ENCODE measurements at places on chromosomes 6 and 20. TPM values are rescaled to one million over a fixed set of nuclear protein-coding genes. Genes with fewer than 3 reads are reported as not detected.

CD40 gene
- total RNA-seq, result 1.5 TPM

GRCh38 chr6:21752054-21752811 lies 158.7 kb downstream of the SOX4 start:
- DNase-seq, result no peak

- no peak for DNase-seq
These were observed 78.6 kb downstream of the GCLC start for GRCh38 chr6:53466257-53466656.

GRCh38 chr6:53192682-53193188 lies 44.1 kb upstream of the GCM1 start:
- no peak for DNase-seq

GRCh38 chr6:701215-701614 lies 8.3 kb upstream of the EXOC2 start:
- DNase-seq, result no peak

DNA sequence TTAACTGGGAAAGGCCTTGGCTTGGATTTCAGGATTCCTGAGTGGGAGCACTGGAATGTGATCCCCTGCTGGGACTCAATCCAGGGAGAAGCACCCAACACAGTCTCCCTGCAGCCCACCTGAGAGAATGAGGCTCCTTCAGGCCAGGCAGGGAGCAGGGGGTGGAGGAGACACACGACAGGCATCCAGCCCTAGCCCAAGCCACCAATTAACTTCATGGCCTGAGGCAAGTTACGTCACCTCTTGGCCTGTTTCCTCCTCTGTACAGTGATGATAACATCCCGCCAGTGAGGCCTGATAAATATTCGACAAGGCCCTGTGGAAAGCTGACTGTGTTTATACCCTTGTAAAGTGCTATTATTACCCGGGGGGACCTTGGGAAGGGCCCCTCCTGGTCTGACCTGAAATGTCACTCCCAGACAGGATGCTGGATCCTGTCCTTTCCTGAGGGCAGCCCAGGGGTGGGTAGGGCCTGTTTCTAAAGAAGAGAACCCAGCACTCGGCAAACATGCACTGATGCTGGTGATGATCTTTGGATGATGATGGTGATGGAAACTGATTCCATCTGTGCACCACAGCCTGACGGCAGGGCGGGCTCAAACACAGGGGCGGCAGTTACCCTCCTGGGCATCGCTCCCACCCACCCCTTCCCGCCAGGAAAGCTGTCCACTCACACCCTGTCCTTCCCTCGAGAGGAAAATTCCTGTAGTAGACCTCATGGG lies 12.4 kb downstream of the FRS3 start:
- DNase-seq, result no peak

CYP39A1 gene
- total RNA-seq, result not detected

DNA sequence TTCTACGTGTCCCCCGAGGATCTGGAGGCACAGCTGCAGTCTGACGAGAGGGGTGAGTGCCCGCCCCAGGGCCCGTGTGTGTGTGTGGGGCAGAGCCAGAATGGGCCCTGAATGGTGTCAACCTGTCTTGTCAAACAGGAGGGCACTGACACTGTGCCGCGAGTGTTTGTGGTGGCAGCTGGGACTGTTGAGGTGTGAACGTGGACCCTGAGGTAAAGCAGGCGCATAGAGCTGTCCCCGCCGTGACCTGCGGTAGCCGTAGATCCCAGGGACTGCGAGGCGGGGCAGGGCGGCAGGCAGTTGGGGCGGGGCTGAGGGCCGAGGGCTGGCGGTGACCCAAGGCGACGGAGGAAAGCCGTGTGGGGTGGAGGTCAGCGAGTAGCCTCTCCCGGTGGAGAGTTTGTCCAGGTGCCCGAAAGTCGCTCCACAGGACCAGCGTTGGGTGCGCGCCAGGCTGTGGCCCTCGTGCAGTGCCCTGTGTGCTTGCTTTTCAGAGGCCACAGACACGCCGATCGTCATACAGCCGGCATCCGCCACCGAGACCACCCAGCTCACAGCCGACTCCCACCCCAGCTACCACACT lies 25.2 kb downstream of the UCKL1 start:
- DNase-seq, result no peak

ABHD16B gene
- total RNA-seq, result not detected

TOX2 gene
- total RNA-seq, result 1.9 TPM

GRCh38 chr6:25107218-25107617 lies 171.5 kb upstream of the RIPOR2 start:
- no peak for DNase-seq

DNA sequence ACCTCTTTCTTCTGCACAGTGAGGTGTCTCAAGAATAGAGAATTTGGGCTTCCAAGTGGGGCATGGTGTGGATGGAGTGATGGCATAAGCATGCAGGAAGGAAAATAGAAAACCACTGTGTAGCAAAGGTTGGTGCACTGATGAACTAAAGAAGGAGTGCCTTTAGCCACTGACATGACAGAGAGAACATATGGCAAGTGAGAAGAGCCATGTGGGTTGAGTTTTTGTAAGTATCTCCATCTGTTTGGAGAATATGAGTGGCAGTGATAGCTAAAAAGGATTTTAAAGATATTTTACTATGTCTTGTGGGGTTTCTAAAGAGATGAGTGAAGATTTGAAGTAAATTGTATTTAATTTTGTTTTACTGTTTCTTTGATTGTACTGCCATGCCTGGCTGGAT lies 160.5 kb upstream of the GRIK2 start:
- no peak for DNase-seq

DNA sequence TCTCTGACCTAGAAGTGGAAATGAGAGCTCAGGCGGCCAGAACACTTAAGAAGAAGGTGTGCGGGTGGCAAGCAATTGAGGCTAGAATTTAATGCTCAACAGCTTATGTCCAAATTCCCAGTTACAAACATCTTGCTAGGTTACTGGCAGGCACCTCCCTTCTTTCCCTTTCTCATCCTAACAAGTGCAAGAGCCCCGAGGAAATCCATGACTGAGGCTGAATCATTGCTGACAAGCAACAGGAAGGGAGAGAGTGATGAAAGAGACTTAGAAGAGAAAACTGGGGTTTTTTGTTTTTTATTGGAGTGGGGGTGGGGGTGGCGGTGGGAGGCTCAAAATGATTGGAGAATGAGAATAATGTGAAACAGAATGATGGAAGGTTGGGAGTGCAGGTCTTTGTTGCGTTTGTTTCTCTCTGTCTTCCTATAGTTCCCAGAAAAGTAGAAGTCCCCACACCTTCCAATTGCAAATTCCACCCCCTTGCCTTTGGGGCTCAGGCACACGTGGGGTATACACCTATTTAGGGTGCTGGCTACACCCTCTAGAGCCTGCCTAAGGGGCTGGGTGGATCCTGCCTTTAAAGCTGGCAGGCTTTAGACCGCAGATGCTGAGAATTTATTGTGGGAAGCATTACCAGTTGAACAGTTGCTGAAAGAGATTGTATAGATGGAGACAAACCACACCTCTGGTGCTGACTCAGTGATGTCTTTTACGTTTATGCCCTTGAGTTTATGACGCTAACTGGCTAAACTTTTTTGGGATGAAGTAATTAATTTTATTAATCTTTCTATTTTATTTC lies 1.4 kb downstream of the FAM83B start:
- no peak for DNase-seq

DNA sequence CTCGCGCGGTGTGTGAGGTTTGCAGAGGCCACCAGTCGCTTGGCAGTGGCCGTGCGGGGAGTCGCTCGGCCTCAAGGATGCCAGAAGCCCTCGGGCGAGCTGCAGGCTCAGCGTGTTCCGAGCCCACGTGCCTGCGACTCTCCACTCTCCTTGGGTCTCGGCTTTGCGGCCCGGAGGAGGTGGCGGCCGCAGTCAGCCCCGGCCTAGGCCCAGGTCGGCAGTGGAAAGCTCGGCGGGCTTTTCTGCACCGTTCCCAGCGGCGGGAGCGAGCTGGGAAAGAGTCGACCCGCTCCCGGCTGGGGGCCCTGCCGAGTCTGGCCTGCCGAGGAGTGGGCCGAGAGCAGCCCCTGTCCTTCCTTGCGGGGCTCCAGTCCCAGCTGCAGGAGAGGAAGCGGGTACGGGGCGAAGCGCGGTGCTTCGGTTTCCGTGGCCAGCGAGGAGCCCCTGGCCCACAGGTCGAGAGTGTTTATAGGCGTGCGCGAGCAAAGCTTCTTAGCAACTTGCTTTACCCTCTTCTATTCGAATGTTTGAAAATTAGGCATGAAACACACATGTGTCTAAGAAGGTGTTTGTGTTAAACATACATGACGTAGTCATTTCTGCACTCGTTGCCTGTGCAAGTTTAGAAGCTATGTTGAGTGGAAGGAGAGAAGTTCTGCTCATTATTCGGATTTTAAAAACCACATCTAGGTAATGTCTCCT lies 5.6 kb downstream of the FOXC1 start:
- DNase-seq, result no peak

RIPPLY2 gene
- not detected for total RNA-seq

DNA sequence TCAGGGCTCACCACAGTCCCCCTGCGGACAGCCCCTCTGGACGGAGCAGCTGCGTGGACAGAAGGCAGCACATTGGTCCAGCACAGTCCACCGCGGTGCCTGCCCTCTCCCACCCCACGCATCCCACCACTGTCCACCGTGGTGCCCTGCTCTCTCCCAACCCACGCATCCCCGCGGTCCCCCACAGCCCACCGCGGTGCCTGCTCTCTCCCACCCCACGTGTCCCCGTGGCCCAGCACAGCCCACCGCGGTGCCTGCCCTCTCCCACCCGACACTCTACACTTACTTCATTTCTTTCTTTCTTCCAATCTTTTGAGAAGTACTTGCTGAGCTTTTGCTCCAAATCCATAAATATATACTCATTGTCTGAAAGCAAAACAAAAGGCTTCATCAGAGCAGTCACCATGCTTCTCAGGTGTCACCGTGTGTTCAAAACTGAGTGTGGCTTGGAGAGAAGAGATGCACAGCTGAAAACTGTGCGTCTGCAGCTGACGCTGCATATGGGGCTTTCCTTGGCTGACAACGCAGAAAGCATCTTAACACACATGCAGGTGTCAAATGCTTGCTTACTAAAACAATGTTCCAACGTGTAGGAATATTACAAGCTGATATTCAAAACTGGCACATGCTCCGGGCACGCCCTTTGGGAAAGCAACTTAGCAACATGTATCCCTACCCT lies 11.8 kb downstream of the FRMD1 start:
- no peak for DNase-seq

EMILIN3 gene
- not detected for total RNA-seq

GRCh38 chr6:154899824-154900463 lies 95.2 kb upstream of the TIAM2 start:
- no peak for DNase-seq

- DNase-seq, result no peak
These were observed 27.8 kb upstream of the SRC start for GRCh38 chr20:37317994-37318640.

DNMT3B gene
- total RNA-seq, result 4.1 TPM

DNA sequence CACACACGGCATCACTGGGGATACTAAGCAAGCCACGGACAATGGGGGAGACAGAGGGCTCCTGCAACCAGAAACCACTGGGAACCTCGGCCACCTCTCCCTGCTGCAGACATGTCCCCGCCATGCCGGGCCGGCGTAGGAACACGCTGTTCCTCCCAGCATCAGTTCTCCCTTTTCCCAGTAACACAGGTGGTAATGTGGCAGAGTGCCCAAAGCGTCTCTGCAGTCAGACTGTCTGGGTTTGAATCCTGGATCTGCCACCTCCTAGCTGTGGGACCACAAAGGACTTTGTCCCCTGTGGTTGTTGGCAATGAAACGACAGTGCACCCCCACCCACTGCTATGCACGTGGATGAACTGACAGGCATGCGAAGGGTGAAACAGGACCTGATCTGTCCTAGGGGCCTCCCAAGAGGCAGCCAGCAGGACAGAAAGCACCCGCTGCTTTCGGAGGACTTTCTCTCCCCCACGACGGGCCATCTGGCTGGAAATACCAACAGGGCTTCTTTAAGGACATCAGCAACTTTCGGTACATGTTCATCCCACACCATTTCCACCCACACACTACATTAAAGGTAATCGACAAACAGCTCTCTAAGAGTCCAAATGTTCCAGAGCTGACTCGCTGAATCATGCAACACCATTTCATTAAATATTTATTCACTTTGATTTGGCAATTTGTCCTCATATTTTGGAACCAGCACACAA lies 74.1 kb downstream of the SULF2 start:
- no peak for DNase-seq

ARG1 gene
- total RNA-seq, result not detected

TRAM2 gene
- 9.4 TPM for total RNA-seq

ZNF311 gene
- total RNA-seq, result 0.55 TPM

PGC gene
- not detected for total RNA-seq

TRAPPC3L gene
- not detected for total RNA-seq

- DNase-seq, result no peak
These were observed 4.9 kb upstream of the DLL1 start for GRCh38 chr6:170295510-170296422.

EDN1 gene
- 0.10 TPM for total RNA-seq

BMP5 gene
- total RNA-seq, result not detected

DNA sequence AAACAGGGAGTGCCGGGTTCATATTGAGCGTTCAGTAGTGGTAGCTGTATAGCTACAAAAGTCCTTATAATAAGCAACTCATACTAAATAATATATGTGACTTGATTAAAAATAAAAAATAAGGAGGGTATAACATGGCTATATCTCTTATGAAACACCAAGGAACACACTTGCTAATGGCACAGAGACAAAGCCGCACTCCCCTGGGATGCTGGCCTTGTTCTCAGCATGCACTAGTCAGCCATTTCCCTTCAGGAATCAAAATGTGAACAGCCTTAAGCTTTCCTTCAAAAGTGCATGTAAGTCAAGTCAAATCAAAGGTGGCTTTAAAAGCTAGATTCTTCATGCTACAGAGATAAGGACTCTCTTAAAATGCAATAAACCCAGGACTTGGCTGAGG lies 9.4 kb downstream of the HMGCLL1 start:
- no peak for DNase-seq

DNA sequence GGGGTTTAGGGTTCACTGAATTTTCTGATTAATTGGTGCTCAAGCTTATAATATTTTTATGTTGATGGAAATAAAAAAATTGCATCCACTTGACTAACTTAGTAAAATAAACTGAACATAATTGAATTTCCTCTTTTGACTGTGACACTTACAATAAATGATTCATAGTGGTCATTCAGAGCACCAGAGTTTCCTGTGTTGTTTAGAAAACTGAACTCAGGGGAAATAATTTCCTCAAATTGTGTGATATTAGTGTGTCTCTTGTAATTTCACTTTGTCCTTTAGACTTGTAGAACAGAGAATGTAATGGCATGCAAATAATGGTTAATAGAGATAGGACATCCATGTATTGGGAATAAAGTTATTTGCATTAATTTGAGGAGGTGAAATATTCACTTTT lies 319.7 kb upstream of the MAN1A1 start:
- no peak for DNase-seq

DNA sequence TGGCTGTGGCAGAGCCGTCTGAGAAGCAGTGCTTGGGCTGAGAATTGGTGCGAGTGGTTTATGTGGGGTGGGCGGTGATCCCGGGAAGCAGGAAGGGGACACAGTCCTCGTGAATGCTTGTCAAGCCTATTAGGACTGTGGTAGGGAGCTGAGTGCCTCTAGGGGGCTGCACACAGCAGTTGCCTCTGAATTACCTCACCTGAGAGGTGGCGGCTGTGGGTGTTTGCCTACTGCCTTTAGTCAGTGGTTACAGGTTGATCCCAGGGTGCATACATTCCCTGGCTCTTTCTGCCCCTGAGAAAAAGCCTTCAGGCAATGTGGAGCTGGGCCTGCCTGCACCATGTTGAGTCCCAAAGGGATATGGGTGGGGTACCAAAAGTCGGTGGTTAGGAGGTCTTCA lies 5.2 kb downstream of the AP5S1 start:
- DNase-seq, result no peak

Data from activated CD4-positive, alpha-beta T cell treated with anti-CD3 and anti-CD28 coated beads, Interleukin-2, amount 10 ng/mL, durations not matched to agents 7 days and 5 days (primary cell).